DMS 273 treated with DMSO at 0.1 percent for 48 hours (cell line): ENCODE measurements at places on chromosomes 5 and 9.

- no peak for DNase-seq
Observed at GRCh38 chr5:42620579-42621216, 135.9 kb upstream of the CCDC152 start.

DNA sequence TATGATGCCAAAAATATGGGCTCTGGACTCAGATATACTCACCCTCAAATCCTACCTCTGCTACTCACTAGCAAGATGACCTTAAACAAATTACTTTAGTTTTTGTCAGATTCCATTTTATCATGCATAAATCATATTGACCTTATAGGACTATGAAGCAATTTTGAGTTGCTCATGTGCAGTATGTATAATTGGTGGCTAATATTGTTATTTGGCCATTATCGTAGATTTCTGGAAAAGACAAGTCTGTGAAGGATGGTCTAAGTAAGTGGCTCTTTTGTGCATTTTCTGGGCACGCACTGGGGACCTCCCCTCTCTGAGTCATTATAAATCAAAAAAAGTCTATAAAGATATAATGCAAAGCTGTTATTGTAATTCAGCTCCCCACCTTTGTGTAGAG lies 393.0 kb downstream of the FGF10 start:
- DNase-seq: no peak

- no peak for DNase-seq
Observed at GRCh38 chr9:127865645-127866464, 11.4 kb upstream of the ENG start.

- no peak for DNase-seq
Observed at GRCh38 chr5:40651201-40651600, 28.5 kb upstream of the PTGER4 start.

- no peak for DNase-seq
Observed at GRCh38 chr5:51684794-51685355, 301.6 kb downstream of the ISL1 start.

DNA sequence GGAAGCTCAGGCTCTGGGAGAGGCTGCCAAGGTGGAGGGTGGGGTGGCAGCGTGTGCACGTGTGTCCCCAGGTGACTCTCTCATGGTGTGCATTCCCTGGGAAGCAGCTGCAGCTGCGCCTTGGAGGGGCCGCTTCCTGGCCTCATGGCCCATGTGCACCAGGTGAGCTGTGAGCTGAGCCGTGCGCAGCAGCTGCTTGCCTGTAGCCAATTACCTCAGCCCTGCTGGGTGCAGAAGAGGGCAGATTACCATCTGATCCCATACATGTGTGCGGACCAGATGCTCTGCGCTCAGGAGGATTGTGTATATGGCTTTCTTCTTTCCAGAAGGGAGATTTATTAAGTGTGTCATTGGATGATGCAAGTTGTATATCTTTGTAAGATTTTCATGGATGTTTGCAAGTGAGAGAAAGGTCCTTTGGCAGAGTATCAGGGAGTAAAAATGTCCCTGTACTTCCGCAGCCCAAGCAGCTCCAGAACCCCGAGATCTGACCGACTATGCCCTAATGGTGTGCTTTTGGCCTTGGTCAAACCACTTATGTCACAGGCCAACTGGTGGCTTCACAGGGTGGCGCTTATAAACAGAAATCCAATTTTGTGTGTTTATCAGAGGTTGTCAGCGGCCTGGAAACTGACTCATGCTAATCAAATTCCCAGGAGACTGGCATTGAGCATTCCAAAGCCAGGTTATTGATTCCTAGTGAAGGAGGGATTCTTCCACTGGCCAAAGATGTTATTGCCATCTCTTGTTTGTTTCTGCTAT lies 229.3 kb downstream of the GOLPH3 start:
- peak; percentile 73 for DNase-seq
